Ammon's horn (tissue), 1 donor: ENCODE measurements at places on chromosomes 11 and 22.

GRCh38 chr22:36991206-36991605, 28.0 kb downstream of the TST start:
- no peak for DNase-seq

DNA sequence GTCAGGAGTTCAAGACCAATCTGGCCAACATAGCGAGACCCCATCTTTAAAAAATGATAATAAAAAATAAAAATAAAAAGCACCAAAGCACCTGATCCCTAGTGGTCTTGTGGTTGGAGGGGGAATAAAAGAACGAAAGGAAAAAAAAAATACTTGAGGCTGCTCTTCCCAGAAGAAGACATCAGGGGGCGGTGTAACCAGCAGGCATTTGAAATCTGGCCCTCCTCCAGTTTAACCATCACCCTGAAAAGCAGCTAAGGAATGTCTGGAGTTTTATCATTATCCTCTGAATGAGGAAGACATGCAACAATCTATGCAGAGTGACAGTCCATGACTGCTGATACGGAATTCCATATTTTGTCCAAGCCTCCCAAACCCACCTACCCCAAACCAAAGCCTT, 5.6 kb upstream of the KCTD17 start:
- no peak for DNase-seq

GRCh38 chr22:19927696-19928095, 13.9 kb upstream of the COMT start:
- no peak for DNase-seq

DNA sequence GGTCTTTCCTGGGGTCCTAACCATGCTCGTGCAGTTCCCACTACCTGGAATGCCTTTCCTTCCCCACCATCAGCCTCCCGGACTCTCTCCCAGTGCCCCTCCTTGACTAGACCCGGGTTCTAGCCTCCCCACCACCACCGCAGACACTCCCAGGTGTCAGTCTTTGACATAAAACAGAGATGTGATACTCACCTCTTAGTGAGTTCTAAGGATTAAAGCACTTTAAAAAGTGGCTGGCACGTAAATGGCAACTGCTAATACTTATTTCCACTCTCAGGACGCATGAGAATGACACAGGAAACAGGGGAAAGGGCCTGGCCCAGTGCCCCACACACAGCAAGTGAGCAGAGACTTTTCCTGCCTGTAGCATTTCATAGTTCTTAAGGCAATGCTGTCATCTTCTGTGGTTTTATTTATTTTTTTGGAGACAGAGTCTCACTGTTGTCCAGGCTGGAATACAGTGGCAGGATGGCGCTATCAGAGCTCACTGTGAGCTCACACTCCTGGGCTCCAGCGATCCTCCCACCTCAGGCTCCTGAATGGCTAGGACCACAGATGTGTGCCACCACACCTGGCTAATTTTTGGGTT, 1.9 kb upstream of the SLC25A45 start:
- DNase-seq: no peak

- DNase-seq: no peak
Observed at GRCh38 chr11:109435121-109435742, 13.2 kb downstream of the C11orf87 start.

DNA sequence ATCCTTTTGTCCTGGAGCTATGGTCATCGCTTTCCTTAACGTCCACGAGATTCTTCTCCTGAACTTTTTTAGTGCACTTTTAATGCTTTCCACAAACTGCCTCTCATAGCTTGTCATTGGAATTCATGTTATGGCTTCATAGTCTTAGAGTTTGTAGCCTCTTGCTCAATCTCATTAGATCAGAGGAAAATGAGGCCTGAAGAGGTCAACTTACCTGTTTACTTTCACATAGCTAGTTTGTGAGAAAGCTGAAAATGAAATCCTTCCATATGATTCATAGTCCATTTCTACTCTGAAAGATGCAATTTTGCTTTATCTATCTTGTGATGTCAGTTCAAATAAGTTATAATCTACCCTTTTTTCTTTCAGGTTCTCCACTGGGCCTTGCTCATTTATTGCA, 1747.2 kb upstream of the RAG2 start:
- no peak for DNase-seq

- DNase-seq: no peak
Observed at GRCh38 chr22:48099251-48099650, 1336.8 kb downstream of the TBC1D22A start.

DNA sequence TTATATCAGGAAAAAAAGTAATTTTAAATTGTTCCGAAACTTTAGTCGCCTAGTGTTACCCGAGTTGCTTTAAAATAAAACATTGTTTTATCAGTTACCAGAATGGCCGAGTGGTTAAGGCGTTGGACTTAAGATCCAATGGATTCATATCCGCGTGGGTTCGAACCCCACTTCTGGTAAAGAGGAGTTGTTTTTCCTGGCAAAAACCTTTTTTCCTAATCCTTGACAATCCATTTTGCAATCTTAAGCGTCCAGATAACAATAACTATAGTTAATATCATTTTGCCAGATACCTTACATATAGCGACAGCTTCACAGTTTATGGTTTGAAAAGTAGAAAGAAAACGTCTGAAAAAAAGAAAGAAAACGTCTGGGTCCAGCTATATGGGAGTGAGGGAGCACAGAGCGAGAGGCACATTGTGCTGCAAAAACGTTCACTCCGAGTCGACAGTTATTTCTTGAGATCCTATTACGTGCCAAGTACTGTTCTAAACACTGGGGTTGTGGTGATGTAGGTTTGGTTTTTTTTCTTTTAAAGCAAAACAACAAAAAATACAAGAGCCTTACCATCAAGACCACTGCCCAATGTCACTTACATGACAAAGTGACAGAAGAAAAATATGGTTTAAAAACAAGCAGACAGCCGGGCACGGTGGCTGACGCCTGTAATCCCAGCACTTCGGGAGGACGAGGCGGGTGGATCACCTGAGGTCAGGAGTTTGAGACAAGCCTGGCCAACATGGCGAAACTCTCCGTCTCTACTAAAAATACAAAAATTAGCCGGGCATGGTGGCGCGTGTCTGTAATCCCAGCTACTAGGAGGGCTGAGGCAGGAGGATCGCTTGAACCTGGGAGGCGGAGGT, 40.6 kb downstream of the OR4D9 start:
- DNase-seq: peak; percentile 63

DNA sequence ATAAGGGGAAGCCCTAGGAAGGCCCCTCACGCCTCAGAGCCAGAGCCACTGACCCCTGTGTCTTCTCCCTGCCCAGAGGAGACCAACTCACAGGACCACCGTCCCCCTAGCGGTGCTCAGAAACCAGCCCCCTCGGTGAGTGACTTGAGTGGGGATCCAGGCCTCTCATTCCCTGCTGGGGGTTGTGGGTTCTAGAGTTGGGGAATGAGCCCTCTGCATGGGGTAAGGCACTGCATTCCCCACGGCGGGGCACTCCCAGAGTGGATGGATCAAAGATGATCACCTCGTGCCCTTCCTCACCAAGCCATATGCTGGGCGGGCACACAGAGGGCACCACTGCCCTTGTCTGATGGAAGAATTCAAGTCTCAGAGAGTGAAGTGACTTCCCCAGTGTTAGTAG, 39.7 kb downstream of the ZC3H7B start:
- DNase-seq: no peak

DNA sequence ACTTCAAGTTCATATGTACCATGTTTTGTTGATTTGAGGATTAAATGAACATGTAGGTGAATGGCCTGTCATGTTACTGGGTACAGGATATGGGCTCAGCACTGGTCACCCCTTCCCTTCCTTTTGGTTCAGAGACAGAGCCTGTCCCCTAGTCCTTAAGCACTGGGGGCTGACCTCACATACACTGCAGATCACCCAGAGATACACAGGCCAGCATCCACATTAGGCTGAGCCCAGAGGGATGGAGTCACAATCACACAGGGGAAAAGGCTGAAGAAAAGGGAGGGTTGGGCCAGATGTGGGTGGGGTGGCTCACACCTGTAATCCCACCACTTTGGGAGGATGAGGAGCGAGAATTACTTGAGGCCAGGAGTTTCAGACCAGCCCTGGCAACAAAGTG, 62.3 kb downstream of the IGLL5 start:
- DNase-seq: no peak

GRCh38 chr11:46511342-46511741, 82.5 kb downstream of the AMBRA1 start:
- no peak for DNase-seq

DNA sequence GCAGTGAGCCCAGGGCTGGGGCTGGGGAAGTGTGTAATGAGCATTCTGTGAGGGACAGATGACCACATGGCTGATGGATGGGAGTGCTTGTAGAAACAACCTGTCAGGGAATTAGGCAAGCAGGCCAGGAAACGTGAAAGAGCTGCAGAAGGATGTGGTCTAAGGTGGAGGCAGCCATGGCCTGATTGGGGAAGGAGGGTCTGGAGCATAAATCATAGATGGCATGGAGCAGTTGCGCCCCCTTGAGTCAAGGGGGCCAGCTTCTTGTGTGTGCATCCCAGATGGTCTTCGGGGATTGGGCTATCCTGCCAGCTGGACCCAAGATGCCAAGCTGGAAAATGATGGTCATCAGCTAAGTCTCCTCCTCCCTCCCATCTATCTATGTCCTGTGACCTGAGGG, 119.4 kb upstream of the CLPB start:
- DNase-seq: no peak
